ENCODE measurements at places on chromosomes 2 and 18. TPM values are rescaled to one million over a fixed set of nuclear protein-coding genes. Genes with fewer than 3 reads are reported as not detected.

- H3K27ac ChIP-seq, result no peak overlapping the region
- no peaks in the 10 kb centered on the region for H3K36me3 ChIP-seq
- DNase-seq, result no peak
- no peak overlapping the region for H3K4me3 ChIP-seq
- H3K27me3 ChIP-seq, result no peaks in the 10 kb centered on the region
- peaks cover 6% of the 10 kb centered on the region for H3K4me1 ChIP-seq
Observed at GRCh38 chr18:8751692-8752091, 46.3 kb downstream of the MTCL1 start.

RNU2-63P gene
- not detected for total RNA-seq

DNAJC5G gene
- not detected for total RNA-seq

SOX11 gene
- total RNA-seq, result not detected

- no peak overlapping the region for H3K4me3 ChIP-seq
- no peak for DNase-seq
- no peaks in the 10 kb centered on the region for H3K4me1 ChIP-seq
- H3K36me3 ChIP-seq, result no peaks in the 10 kb centered on the region
- no peak overlapping the region for H3K27ac ChIP-seq
- no peaks in the 10 kb centered on the region for H3K27me3 ChIP-seq
Observed at GRCh38 chr2:225022188-225022587, 20.1 kb downstream of the DOCK10 start.

DNA sequence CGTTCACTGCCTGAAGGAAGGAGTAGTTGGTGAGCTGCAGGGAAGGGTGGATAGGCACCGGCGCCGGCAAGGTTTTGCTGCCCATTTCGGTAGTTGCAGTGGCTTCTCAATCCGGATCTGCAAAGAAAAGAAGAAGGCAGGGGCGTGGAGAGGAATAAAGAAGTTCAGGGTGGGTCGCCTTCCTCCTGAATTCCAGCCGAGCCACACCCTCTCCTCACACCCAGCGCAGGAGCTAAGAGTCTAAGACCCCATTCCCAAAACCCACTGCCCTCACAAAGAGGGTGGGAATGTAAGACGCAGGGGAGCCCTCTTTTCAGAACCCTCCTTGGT lies 4.7 kb downstream of the OSR1 start:
- H3K36me3 ChIP-seq, result no peaks in the 10 kb centered on the region
- H3K4me1 ChIP-seq, result peaks cover 17% of the 10 kb centered on the region
- no peaks in the 10 kb centered on the region for H3K27me3 ChIP-seq
- no peak for DNase-seq

All from gastrocnemius medialis (tissue), 4 donors.